Right hindlimb (tissue), 1 donor: ENCODE measurements at places on chromosomes 12 and 14.

DNA sequence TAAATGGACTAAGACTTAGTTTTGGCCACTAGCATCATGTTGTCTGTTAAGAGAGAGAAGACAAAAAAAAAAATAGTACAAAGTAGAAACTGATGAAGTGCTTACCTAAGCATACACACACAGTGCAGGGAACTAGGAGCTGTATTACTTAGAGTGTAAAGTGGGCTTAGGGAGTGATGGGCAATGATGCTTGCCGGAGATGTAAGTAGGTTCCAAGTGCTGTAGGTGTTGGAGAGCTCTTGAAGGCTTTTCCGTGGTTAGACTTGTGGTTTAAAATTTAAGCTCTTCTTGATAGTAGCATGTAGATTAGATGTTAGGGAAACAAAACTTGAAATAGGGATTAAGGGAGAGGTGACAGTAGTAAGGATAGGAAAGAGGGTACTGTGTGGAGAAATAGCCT is 34.7 kb downstream of the MIA2 start:
- no peak for DNase-seq

DNA sequence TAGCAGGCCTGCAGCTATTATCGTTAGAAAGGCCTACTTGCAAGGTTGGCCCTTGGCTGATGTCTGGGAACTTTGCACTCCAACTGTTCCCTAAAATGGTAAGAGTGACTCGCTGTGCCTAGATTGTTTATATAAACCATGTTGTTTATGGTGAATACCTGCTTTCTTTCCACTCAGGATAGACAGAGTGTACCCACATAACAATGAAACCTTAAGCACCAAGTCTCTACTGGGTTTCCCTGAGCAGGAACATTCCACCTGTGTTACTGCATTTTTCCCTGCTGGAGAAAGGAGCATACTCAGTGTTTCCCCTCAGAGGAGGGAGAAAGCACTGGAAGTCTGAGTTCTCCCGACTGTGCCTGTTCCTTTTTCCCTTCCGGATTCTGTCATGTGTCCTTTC is 32.8 kb downstream of the ERP29 start:
- DNase-seq = no peak

- DNase-seq = no peak
Measured at GRCh38 chr14:75961662-75962061, 20.1 kb downstream of the TGFB3 start.

- no peak for DNase-seq
Measured at GRCh38 chr12:71790331-71790730, 35.7 kb downstream of the RAB21 start.

DNA sequence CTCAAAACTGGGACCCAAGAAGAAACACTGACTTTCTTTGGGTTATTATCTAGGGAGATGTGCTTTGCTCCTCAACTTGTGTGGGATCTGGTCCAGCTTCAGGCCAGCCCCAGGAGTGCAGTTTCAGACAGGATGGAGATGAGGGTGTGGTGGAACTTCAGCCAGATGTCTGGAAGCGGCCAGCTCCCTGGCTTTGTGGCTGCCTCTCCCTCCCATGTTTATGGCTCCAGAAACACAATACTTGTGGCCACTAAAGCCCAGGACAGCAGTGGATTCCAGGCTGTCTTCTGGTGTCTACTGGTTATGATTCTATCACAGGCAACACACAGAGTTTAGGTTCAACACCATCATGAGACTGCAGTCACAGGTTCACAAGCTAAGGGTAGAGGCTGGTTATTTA is 44.2 kb upstream of the EMP1 start:
- peak; percentile 67 for DNase-seq

DNA sequence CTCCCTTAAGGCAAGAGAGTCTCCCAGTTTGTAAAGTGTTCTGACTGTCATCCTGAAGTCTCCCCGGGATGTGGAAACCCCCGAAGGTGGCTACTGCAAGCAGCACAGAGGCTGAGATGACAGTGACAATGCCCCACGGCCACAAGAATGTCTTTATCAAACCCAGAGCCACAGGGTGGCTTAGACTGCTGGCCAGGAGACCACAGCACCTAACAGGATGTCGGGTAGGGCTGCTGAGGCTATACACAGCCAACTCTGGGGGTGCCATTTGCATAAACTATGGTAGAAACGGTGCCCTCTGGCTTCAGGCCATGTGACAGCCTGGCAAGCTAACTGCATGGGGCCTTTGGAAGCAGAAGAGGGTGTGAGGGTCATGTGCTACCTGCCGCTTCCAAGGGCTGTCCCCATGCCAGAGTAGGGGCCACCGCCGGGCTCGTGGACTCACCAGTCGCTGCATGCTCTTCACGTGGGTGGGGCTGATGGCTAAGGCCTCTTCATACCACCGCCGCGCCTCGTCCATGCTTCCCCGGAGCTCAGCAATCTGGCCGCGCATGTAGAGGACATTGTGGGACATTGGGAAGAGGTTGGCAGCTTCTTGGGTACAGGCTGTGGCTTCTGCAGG is 180.9 kb downstream of the CALM1 start:
- DNase-seq = no peak

DNA sequence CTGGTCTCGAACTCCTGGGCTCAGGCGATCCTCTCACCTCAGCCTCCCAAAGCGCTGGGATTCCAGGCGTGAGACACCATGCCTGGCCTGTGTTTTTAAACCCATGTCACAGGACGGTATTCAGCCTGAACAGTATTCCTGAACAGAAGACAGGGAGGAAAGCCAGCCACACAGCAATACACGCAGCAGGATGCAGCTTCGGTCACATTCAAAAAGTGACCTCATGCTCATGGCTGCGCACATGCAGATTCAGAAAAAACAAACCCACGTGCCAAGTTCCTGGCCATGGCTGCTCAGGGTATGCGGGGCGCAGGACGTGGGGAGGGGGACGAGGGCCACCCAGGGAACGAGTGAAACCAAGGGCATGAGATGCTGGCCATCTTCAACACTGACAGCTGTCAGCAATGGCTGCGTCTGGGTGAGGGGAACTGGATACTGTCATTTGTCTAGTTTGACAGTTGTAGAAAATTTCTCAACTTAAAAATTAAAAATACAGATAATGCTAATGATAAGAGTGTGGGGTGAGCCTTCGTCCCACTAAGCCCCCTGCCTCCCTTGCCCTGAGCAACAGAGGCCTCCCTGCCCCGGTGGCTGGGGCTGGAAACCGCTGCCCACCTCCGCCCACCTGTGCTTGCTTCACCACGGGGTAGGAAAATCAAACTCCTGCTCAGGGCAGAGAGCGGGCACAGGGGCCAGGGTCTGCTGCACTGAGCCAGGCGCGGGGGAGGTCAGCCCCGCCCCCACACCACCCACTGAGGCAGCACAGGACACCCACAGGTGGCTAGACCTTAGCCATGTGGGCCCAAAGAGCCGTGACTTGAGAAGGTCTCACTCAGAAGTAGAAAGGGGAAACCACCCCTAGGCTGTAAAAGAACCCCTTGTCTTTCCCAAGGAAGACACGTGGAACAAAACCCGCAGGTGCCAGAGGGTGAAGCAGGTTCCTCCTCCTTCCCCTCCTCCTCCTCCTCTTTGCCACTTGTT is 84.2 kb downstream of the SCARB1 start:
- DNase-seq = no peak

- peak; percentile 59 for DNase-seq
Measured at GRCh38 chr12:2053691-2054090, 904 bp downstream of the CACNA1C start.

- no peak for DNase-seq
Measured at GRCh38 chr12:91249054-91249453, 66.4 kb upstream of the DCN start.

DNA sequence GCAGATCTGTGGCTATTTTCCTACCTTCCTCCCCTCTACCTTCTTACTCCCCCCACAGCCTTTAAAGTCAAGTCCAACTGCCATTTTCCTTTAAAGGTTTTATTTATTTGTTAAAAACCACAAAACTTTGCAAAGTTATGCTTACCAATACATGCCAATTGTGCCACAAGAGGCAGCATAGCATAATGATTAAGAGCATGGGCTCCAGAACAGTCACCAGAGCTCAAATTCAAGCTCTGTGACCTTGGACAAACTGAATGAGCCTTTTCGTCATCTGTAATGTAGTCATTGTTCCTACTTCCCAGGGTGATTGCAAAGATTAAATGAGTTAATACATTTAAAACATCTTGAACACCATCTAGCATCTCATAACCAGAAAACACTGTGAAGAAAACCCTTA is 13.0 kb upstream of the FMNL3 start:
- DNase-seq = no peak

GRCh38 chr12:100824476-100824875 is 29.9 kb downstream of the ANO4 start:
- DNase-seq = no peak

DNA sequence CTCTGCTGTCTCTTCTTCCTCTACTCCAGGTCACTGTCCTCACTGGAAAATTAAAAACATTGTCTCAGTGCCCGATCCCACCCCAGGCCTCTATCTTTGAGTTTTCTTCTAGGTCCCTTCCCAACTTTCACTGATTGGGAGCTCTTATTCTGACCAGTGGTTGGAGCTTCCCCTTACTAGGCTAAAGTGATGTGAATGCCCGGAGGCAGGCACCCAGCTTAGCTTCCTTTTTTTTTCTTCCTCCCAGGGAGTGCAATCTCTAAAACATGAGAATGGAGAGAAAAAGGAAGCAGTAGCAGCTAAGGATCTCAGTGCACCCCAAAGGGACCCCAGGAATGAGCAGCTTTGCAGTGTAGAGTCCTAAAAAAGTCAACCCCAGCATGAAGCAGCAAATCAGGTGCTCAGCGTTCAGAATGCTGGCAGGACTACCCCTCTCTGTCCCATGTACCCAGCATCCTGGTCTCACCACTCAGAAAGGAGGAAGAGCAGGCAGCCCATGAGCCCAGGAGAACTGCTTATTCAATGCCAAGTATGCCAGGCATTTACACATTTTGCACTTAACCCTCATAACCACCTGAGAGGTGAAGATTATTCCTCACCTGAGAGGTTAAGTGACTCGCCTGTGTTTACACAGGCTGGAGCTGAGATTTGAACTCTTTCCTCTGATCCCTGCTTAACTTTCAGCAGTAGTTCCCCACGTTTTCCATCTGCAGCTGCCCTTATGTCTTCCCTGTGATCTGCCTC is 146.2 kb upstream of the PWP1 start:
- DNase-seq = no peak

DNA sequence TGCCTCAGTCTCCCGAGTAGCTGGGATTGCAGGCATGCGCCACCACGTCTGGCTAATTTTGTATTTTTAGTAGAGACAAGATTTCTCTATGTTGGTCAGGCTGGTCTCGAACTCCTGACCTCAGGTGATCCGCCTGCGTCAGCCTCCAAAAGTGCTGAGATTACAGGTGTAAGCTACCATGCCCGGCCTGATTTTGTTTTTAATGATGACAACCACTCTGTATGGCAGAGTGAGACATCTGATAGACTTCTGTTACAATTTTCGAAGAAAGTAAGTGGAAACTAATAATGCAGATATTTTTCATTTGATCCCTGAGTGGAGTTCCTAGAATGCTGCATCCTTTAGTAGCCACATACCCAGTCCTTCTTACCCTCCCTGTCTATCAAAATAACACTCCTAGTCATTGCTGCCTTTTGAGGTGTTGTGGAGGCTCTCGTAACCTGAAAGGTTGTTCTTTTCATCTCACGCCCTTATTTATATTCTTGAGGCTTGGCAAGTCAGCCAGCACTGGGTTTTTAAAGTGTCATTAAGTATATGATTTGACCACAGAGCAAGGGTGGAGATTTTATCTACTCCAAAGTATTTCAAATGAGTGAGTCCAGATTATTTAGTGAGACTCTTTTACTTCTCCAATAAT is 5.9 kb upstream of the EID3 start:
- no peak for DNase-seq

GRCh38 chr12:119325813-119326212 is 8.7 kb upstream of the CCDC60 start:
- no peak for DNase-seq

DNA sequence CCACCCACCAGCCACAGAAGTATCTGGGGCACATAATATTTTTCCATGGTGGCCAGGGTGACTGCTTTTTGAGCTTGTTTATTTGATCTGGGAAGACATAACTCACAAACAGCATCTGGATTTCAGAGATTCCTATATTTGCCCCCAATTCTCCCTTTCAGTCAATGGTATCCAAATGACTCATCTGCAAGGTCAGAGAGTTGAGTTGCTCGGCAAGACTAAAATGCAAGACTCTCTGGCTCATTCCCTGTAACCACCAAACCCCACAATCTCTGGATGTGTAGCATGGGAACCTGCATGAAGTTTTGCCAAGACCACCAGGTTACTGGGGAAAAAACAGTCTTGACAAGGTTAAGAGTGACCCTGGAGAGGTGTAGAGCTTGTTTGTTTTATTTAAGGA is 174.9 kb upstream of the FAR2 start:
- DNase-seq = no peak

DNA sequence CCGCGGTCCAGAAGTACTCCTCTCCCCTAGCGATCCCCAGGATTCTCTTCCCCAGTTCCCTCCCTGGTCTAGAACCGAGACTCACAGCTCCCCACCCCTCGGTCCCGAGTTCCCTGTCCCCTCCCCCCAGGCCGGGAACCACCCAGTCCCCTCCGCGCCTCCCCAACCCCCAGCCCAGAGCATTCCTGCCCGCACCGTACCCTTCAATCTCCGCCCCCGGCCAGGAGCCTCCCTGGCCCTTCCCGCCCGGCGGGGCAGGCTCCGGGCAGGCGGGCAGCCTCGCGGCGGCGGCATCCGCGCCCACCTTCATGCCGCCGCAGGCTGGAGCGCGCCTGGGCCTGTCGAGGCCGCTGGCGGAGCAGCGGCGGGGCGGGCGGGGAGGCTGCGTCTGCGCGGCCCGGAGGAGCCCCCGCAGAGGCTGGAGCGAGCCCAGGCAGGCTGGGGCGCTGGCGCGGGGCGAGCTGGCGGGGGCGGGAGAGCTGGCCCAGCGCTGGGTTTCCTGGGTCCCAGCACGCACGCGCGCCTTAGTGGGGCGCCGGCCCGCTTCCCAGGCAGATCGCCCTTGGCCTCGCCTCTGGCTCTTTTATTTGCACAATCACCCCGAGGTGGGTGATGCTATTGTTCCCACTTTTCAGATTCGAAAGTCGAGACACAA is 22.2 kb upstream of the GPR132 start:
- peak; percentile 70 for DNase-seq

DNA sequence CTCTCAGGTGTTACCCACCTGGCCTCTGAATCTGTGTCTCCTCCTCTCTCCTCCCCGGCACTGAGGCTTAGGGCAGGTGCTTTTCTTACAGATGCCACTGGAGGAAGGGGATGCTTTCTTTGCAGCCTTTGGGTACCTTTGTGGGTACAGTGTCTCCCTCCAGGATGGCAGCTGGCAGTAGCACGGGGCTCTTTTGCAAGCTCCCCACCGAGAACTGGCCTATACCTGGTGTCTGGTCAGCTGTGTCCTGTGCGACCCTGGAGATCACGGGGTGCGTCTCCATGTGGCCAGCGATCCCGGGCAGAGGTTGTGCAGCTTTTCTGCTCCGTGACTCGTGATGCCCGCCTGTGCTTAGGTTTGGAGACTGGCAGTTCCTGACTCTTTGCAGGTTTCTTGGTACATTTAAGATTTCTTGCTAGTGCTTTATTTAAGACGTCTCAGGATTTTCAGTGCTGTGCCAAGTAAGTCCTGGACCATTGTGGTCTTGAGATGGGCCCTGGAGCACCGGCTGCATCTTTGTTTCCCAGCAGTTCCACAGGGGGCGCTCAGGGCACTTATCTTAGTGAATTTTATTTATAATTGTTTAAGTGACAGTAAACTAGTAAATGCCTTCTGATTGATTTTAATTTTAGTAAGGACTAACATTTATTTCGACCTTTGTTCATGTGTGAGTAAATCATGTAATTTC is 68.9 kb downstream of the DDX51 start:
- DNase-seq = no peak
